Activated CD4-positive, alpha-beta T cell treated with anti-CD3 and anti-CD28 coated beads, Interleukin-2, amount 50 U/mL, for 48 hours (primary cell): ENCODE measurements at places on chromosomes 7 and 10.

DNA sequence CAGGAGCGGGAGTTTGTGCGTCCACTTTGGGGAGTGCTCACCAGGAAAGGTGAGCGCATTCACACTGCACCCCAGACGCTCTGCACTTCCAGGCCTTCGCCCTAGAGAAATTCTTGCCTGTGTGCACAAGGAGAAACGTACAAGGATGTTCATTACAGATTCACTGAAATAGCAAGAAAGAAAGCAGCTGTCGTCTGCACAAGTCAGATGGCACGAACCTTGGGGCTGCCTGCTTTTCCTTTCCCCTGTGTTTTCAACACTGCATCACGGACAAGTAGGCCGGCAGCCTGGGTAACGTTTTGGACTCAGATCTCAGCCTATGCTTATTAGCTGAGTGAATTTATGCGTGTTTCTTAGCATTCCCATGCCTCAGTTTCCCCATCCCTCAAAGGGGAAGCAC lies 546.8 kb upstream of the FOXK1 start:
- DNase-seq, result no peak

DNA sequence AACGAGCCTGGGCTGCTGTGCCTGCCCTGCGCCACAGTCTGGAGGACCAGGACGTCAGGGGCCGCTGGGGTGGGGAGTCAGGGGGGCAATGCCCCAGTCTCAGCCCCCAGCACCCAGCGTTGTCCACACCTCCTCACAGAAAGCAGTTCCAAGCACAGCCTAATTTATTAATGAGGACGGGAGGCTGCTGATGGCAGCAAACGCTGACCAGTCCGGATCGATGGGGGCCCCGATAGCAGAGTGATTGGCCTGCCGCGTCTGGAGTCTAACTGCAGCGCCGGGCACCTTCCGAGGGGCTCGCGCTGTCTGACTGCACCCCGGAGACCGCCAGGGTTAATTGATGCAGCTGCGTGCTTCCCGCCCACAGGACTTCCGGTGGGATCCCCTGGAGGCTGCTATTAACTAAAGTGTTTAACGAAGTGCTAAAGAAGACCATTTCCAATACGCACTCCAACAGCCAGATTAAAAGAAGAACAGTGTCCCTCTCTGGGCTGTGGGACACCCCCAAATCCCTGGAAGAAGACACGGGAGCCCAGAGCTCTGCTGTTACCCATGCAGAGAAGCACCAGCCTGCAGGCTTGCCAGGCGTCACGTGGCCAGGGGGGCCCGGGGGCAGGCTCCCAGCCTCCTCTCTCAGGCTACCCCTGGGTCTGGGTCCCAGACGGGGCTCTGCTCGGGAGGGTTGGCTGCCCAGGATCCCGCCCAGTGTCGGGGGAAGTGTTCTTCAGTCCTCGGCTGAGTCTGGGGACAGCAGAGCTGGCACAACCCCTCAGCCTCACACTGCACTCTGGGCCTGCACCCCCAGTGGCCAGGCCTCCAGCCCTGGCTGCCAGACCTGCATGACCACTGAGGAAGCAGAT lies 63.8 kb downstream of the MICALL2 start:
- DNase-seq, result no peak

GRCh38 chr7:151885202-151885580 lies 8.3 kb upstream of the PRKAG2 start:
- no peak for DNase-seq

DNA sequence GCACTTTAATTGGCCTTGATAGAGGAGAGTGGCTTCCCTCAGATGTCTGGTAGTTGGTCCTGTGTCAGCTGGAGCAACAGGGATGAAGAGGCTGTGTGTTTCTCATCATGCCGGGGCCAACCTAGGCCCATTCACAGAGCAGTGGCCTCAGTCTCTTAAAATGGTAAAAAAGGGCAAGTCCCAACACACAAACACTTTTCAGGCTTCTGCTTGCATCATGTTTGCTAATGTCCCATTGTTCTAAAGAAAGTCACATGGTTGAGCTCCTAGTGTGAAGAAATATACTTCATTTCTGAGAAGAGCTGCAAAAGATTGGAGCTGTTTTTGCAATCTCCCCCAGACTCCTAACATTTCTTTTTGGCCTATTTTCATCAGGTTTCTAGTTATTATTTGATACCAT lies 40.6 kb upstream of the RBAK start:
- DNase-seq, result no peak

GRCh38 chr10:3036155-3037021 lies 31.0 kb upstream of the PFKP start:
- no peak for DNase-seq

DNA sequence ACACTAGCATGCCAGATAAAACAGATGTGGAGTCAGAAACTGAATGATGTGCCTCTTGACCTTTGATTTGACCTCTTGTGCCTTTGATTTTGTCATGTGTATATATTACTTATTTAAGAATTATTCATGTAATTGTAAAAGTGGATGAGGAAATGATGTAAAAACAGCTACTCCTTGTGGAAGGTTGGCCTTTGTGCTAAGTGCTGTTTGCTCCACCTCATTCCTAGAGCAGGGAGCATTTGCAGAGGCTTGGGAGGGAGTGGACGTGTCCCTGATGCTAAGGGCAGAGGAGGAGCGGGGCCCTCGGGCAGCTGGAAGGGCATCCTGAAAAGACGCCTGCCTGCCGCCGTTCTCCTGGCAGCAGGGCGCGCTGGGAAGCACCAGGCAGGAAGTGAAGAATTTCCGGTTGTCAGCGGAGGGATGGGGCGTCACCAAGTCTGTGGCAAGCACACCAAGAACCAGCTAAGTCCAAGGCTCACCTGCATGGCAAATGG lies 197.6 kb upstream of the ZNF32 start:
- DNase-seq, result peak; percentile 47

- no peak for DNase-seq
Measured at GRCh38 chr7:85070967-85071628, 115.8 kb downstream of the SEMA3D start.

GRCh38 chr7:29599026-29599425 lies 35.4 kb downstream of the PRR15 start:
- no peak for DNase-seq
